Mammary epithelial cell (primary cell): ENCODE measurements at places on chromosomes 2 and 18. TPM values are rescaled to one million over a fixed set of nuclear protein-coding genes. Genes with fewer than 3 reads are reported as not detected.

BOLL gene
- not detected for total RNA-seq

LRRTM1 gene
- not detected in 2 replicates for total RNA-seq

RGPD8 gene
- total RNA-seq: 16.7 TPM

TCF23 gene
- total RNA-seq: not detected

CNOT11 gene
- total RNA-seq: 53.7 TPM

MAP3K20 gene
- 109 and 120 TPM in 2 replicates for total RNA-seq

ARL4C gene
- 92.8 and 98.9 TPM in 2 replicates for total RNA-seq

AKAIN1 gene
- not detected in 2 replicates for total RNA-seq

MBD5 gene
- total RNA-seq: 32.3 and 41.4 TPM in 2 replicates

PUM2 gene
- 60.8 and 84.3 TPM in 2 replicates for total RNA-seq
